ENCODE measurements at places on chromosomes 2 and 18.

DNA sequence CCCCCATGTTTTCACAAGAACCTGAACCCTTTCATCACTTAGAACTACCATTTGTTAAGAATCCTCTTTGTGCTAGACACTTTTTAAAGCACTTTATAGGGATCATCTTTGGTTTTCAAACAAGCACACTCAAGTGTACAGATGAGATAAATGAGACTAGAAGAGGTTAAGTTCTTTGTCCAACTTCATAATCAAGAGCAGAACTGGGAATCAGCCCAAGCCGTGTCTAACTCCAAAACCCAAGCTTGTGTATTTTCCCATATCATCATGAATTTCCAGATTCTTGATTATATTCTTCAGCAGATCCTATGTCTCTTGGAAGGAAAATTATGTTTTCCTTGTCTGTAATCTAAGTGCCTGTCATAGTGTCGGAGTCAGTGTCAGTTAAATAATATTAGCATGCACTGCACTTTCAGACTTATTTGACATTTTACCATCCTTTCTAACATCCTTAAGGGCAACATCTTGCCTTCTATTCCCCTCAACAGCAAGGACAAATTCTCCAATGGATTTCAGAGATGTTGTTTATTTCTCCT, 123.0 kb upstream of the SETBP1 start:
- no peak for DNase-seq

DNA sequence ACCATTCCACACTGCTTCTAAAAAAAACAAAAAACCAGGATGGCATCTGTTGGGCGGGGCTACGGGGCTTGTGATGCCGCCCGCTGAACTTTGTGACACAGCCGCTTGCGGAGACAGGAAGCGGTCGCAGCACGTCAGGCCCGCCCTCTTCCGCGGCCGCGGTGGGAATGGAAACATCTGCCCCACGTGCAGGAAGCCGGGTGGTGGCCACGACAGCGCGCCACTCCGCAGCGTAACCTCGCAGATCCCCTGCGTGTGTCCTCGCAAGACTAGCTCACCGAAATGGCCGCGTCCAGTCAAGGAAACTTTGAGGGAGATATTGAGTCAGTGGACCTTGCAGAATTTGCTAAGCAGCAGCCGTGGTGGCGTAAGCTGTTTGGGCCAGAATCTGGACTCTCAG, 168.5 kb downstream of the SUCLG1 start:
- no peak for DNase-seq

- no peak for DNase-seq
Observed at GRCh38 chr2:213315168-213315876, 31.1 kb downstream of the SPAG16 start.

- DNase-seq = no peak
Observed at GRCh38 chr2:61253136-61253535, 91.1 kb downstream of the C2orf74 start.

DNA sequence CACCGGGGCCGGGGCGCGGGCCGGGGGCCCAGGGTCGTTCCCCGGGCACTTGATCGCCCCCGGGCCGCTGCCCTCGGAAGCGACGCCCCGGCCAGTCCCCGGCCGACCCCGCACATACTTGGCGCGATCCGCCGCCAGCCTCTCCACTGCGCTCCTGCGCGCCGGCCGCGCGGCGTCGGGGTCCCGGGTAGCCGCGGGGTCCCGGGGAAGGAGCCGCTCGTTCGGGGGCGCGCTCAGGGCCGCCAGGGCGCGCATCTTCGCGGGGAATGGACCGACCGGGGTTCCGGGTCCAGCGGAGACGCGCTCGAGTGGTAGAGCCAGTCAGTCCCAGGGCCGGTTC, 204 bp downstream of the FAM110C start:
- DNase-seq = peak; percentile 21

- peak; percentile 39 for DNase-seq
Observed at GRCh38 chr2:48527226-48527885, 2.6 kb upstream of the STON1 start.

- DNase-seq = no peak
Observed at GRCh38 chr18:76593843-76594242, 98.8 kb upstream of the ZNF516 start.

- no peak for DNase-seq
Observed at GRCh38 chr2:101763496-101764333, 66.2 kb downstream of the MAP4K4 start.

- no peak for DNase-seq
Observed at GRCh38 chr2:238906936-238907716, 59.2 kb downstream of the TWIST2 start.

DNA sequence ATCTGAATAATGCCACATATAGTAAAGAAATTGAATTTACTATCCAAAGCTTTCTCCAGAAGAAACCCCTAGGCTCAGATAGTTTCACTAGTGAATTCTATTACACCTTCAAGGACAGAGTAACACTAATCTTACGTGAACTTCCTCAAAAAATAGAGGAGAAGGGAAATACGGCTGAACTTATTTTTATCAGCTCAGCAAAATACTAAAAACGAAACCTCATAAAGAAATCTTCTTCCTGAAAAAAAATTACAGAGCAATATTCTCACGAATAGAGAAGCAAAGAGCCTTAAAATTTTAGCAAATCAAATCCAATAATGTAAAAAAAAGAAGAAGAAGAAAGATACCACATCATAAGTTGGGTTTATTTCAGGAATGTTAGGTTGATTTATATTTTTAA, 14.7 kb downstream of the CAPN13 start:
- DNase-seq = no peak

- DNase-seq = peak; percentile 41
Observed at GRCh38 chr18:48646976-48647375, 108.1 kb downstream of the CTIF start.

DNA sequence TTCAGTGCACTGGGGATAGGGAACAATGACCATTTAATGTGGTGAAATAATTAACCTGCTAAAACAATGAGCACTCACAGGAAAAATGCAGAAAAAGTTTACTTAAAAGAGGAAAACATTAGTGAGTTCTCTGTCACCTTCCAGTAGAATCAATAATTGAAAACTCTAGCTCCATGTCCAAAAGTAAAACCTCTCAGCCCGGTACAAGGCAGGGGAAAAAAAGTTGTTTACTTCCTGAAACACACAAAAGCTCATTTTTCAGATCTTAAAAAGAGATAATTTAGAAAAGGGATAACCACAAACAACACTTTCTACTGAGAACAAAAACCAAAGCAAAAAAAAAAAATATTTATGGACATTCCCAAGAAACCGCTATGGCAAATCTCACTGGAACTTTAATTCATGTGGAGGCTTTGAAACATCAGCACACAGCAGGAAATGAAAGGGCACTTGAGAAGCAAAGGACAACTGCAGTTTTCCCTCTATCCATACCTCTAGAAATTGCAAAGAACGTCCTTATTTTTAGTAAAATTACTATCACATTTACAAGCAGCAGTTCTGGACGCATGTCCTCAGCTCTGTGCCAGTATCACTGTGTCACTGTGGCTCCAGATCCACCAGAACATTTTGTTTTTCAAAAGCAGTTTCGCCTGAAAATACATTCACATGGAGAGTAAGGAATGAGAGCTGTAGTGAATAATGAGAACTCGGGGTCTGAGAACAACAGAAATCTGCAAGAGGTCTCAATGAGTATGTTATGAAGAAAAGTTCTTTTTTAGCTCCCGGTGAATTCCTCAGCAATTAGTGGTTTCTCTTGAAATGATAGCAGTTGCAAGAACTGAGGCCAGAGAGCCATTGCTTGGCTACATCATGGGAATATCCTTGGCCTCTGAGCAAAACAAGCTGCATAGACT, 44.7 kb upstream of the DNAH7 start:
- no peak for DNase-seq

GRCh38 chr18:11553098-11553940, 56.1 kb upstream of the SLC35G4 start:
- DNase-seq = peak; percentile 44

DNA sequence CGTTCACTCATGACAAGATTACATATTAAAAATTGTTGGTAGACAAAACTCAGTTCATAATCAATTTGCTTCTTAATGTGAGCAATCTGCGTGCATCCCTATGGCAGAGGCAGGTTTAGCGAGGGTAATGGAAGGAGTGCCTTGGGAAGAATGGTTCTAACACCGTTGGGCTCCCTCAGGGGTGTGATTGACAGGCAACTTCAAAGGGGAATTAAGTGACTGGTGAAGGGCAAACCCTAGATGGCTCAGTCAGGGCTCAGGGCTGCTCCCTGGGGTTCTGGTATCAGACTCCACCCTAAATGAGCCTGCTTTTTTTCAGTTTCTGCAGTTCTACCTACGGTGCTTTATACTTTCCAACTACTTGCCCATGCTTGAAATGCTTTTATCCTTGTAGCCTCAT, 419.5 kb upstream of the CELF4 start:
- DNase-seq = no peak

GRCh38 chr18:21064347-21064746, 47.3 kb downstream of the ROCK1 start:
- DNase-seq = no peak

DNA sequence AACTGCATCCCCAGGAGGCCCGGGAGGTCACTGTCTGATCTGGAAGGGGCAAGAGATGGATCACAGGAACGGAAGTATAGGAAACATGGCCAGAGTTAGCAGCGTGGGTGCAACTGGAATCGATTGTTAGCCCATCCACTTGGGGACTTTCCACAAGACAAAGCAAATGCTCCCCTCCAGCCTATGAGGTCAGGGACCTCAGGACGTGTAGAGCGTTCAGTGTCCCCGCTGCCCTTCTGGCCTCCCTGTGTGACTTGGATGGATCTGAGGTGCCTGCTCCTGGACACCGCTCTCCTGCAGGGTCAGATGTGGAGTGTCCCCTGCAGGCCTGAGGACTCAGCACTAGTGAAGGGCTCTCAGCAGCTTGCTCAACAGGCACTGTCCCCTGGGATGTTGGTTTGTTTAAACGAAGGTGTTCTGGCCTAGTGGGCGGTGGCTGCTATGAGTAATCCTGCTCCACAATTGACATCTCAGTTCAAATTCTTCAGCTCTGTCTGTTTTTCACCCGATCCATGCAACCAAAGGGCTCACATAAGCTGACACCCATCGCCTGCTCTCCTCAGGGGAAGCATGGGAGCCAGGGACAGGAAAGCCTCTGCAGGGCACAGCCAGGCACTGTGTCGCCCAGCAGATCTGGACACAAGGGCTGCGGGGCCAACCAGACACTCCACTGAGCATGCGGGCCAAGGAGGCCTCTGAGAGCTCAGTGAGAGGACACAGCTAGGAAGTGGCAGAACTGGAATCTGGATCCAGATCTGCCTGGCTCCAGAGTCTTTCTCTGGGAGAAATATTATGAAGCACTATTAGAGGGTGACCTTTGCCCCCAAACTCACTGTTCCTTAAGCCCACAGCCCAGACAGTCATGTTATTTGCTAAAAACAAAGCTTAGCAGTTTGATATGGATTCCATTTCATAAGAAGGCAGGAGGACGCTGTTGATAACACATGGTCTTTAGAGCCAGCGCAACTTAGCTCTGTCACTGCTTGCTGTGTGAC, 78.5 kb downstream of the RHOB start:
- DNase-seq = no peak

DNA sequence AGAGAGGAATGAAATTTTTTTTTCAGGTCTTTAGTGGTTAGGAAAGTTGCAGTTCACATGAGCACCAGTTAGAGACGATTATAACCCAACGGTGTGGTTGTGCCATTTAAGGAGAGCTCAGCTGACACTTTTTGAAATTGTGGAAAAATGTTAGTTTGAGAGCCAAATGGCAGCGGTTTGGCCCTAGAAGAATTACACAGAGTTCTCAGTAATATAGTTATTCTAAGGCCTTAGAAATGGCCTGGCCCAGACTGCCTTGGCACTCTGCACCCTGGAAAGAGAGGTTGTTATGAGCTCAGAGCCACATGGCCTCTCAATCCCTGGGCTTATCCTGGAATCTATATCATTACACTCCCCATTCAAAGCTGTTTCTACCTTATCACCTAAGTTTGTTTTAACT, 117.4 kb downstream of the RHBDD1 start:
- DNase-seq = peak; percentile 60

DNA sequence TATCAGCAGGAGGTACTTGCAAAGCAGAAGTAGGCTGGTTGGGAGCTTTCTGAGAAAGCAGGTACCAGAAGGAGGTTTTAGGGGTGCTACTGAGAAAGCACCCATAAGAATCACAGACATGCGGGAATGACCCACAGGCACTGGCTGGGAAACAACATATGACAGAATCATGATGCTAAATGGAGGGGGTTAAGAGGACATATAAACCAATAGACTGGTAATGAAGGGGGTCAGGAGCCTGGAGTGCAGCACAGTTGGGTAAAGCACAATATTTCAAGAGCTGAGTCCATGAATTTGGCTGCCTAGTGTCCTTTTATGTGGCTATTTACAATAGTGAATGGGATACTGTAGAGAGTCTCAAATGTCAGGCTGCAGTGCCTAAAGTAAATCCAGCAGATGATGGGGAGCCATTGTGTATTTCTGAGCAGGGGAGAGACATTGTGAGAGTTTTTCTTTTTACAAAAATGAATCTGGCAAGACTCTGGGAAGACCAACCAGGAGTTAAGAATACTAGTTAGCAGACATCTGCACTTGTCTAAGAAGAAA, 27.6 kb upstream of the GMCL1 start:
- no peak for DNase-seq

GRCh38 chr2:45170191-45171135, 161.2 kb upstream of the SIX2 start:
- DNase-seq = peak; percentile 50

- no peak for DNase-seq
Observed at GRCh38 chr2:189729430-189729829, 33.2 kb downstream of the OSGEPL1 start.

DNA sequence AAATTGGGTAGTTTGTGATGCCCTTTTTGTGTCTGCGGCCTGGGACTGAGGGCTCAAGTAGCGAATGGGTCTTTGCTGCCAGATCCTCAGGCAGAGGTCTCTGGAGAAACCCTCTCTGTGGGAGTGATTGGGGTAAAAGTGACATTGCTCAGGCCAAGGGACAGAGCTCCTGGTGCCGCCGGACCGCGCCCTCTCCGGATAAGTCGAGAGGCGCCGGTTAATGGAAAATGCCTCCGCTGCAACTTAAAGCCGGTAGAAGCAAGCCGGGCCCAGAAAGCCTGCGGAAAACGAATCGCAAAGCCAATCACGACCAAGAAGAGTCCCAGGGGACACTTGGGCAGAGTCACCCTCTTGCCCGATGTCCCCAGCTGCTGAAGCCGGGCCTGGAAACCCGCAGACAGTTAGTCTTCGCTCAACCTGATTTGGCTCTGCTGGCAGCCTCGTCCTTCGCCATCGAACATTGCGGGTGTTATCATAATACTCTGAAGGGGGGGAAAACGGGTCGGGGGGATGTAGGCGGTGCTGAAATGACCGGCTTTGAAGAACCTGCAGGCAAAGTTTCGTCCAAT, 352 bp upstream of the HOXD12 start:
- no peak for DNase-seq

DNA sequence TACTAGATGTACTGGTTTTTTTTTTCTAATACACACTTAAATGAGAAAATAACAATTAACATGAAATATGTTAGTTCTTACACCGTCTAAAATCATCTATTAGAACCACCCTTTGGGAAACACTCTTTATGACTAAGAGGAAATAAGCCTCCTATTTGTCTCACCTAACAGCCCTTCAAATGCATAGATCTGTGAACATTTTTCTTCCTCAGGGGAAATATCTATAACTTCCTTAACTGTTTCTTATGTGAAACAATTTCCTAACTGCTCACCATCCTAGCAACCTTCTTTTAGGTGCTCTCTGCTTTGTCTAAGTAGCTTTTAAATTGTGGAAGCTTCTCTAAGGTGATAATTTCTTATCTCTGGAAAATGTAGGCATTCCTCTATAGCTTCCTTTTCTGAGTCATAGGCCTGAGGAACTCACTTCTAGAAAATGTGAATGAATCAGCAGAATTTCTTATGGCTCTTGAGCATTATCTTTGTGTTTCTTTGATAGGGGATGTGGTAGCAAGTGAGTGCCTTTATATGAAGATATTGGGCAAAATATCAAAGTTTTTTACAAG, 56.1 kb downstream of the CNTNAP5 start:
- no peak for DNase-seq

GRCh38 chr2:226772389-226773179, 27.0 kb downstream of the IRS1 start:
- DNase-seq = no peak

Data from right hindlimb (tissue), 1 donor.